Activated T-helper 17 cell treated with anti-CD3 and anti-CD28 coated beads, Interleukin-2, amount 50 U/mL, for 72 hours (primary cell): ENCODE measurements at places on chromosomes 3 and 15. TPM values are rescaled to one million over a fixed set of nuclear protein-coding genes. Genes with fewer than 3 reads are reported as not detected.

DNA sequence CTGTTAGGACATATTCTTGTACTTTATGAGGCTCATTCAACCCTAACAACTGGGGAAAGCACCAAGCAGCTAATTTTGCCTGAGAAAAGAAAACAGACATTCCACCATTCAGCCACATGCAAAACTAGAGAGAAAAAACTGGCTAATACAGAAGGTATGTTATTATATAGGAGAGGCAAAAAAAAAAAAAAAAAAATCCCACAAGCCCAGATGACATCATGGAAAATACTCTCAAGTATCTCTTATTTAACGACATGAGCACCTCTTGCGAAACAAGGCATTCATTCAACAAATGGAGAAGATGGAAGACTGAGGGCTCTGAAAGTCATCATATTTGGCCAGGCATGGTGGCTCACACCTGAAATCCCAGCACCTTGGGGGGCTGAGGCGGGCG, 61.5 kb downstream of the PRICKLE2 start:
- no peak for ATAC-seq

DNA sequence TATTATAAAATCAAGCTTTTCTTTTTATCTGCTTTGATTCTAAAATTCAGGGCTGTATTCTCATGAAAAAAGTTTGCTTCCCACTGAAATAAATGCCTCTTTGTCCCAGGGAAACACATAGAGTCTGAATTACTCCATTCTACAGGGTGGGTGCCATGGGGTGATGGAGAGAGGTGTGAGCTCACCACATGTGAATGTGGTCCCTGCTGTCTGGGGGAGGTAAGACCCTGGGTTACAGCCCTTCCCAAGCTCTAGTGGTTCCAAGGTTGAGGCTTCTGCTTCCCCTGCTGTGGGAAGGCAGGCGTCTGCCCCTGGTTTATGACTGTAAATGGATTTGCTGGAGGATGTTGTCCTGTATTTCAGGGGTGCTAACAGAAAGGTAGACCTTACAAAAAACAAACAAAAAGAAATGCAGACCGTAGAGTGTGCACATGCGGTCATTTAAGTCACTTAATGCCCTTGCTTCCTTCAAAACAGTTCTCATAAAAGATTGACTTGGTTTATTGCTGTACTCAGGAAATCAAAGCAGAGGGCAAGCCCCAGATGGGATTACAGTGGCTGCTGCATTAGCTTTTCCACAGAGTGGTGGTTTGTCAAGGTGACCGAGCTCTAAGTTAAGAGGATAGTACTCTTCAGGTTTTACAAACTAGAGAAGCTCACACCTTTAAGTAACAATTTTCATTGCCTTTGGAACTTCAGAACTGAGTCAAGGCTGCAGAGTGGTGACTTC, 49.2 kb downstream of the CTDSPL start:
- ATAC-seq, result no peak

NANOGP8 gene
- total RNA-seq, result not detected

A4GNT gene
- not detected for total RNA-seq

GRCh38 chr3:110414855-110415254, 656.8 kb upstream of the NECTIN3 start:
- ATAC-seq, result no peak

DNA sequence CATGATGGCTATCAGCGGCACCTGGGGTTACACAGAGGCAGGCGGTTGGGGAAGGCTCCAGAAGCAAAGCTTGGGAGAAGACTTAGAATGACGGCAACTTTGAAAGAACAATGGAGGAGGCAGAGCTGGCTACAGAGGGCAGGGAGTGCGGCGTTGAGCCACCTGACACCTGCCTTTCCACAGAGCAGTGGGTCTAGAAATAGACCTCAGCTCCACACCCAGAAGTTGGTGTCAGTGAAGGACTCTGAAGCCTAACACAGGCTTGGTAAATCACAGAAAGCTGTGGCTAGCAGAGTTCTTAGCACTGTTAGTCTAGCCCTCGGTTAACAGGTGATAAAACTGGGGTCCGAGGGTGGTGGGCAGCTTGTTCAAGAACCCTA, 23.1 kb upstream of the EHD4 start:
- ATAC-seq, result no peak
